ENCODE measurements at places on chromosomes 6 and 20.

DNA sequence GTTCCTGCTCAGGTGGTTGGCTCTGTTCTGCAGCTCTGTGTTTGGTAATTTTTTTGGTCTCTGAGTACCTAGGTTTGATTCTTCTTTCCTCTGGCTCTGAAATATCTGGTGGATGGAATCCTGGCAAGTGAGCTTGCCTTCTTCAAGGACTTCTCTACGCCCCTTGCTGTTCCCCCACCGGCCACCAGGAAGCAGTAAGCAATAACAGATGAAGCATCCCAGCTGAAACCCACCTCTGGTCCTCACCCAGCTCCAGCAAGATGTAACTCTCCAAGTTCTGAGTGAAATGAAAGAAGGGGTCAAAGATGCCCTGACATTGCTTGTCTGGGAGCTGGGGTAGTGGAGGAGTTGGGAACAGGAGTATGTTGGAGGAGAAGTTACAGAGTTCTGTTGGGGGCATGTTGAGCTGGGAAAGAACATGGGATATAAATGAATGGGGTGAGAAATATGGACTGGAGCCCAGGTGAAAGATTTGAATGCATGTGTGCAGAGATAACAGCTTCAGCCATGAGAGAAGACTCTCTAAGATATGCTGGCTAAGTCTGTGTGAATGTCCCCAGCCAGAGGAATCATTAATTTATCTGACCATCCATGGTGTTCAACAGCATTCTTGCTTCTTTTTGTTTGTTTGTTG is 51.3 kb upstream of the GLP1R start:
- DNase-seq, result peak; percentile 37

DNA sequence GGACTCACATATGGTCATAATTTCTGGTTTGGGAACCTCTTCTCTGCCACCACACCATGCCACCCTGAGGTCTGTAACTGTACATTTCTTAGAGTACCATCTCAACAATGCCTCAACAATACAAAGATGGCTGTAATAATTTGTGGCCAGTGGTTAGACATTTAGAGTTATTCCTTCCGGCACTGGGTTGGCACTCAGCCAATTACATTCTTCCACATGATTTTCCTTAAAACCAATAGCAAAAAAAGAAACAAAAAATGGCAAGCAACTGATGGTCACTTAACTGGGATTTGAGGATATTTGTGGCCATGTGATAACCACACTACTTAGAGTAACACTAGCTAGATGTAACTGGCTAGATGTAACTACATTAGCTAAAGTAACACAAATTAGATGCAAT is 79.9 kb downstream of the SEL1L2 start:
- no peak for DNase-seq

DNA sequence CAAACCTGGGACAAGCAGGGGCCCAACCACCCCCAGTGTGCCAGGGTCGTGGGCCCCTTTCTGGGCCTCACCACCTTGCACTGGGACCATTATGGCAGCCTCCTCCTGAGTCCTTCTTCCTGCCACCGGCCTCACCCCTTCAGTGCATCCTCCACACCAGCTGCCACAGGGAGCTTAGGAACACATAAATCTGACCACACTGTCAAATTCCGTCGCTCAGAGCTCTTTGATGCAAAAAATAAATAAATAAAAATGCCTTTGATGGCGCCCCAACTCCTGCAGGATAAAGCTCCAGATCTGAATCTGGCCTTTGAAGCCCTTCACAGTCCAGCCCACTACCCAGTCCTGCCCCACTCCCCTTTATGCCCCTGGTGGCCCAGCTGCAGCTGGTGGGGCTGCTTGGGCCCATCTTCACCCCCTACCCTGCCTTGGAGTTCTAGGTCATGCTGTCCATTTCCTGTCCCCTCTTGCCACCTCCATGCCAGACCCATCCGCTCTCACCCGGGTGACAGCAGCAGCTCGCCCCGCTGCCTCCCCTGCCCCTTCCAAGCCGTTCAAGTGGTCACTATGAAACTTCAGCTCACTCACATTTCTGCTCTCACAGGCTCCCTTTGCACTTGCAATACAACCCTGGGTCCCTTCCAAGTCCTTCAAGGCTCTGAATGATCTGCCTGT is 16.0 kb downstream of the MYH7B start:
- DNase-seq, result no peak

DNA sequence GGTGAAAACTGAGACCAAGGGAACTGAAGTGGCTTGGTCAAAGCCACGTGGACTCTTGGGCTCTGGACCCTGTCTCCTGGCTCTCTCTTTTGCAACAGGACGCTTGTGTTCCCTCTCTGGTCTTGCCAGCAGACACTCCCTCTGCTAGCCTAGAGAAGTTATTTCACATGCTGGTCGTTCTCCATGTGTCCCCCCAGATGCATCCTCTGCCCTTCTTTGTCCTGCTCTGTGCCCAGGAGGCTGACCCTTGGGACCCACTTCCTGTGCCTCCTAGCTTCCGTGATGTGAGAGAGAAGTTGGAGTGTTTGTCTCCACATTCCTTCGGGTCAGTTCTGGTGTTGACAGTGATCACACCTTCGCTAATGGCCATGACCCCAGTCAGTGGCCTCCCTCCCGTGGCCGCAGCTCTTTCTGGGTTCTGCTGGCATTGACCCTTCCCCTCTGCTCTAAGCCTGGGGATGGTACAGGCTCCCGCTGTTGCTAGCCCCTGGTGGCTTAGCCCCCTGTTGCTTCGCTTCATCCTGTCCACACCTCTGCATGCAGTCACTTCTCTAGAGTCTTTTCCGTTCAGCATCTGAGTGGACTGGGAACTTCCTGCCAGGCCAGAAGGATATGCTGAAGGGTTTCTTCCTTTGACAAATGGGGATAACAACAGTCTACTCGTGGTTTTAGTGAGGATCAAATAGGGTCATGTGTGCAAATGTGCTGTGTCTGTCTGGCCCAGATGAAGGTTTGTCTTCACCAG is 70.1 kb upstream of the BMP2 start:
- DNase-seq, result no peak

- no peak for DNase-seq
These were observed 49.9 kb downstream of the MAN1A1 start for GRCh38 chr6:119299694-119300093.

DNA sequence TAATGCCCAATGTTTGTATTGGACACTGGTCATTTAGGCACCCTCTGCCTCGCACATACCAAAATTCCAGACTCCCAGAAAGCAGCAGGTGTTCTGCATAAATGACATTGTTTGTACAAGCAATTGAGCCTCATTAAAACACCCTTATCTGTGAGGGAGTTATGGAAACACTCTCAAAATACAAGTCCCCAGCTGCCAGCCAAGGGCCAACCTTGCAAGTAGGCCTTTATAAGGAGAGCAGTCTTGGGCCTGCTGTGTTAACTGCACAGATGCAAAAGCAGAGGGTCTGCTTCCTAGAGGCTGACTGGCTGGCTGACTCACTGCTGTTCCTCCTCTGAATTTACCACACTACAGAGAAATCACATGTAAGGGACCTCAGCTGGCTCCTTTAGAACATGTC is 150.4 kb upstream of the HMGN3 start:
- peak; percentile 51 for DNase-seq

GRCh38 chr6:26436018-26436417 is 4.3 kb upstream of the BTN3A3 start:
- no peak for DNase-seq

DNA sequence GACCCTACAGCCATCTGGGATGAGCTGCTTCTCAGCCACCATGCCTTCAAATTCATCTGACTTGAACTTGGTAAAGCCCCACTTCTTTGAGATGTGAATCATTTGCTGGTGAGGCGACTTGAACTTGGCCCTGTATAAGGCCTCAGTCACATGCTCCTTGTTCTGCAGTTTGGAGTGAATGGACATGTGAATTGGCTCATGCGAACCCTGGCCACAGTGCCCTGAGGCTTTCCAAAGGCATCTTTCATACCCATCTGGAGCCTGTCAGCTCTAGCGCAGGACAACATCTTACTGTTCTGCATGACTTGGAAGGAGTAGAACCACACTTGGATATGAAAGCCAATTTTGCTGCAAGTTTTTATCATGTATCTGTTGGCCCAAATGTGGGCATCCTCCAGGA is 244.0 kb upstream of the FAM83B start:
- no peak for DNase-seq

- no peak for DNase-seq
These were observed 94.8 kb upstream of the CNKSR3 start for GRCh38 chr6:154605178-154605881.

GRCh38 chr6:87182940-87183339 is 27.6 kb downstream of the ZNF292 start:
- no peak for DNase-seq

DNA sequence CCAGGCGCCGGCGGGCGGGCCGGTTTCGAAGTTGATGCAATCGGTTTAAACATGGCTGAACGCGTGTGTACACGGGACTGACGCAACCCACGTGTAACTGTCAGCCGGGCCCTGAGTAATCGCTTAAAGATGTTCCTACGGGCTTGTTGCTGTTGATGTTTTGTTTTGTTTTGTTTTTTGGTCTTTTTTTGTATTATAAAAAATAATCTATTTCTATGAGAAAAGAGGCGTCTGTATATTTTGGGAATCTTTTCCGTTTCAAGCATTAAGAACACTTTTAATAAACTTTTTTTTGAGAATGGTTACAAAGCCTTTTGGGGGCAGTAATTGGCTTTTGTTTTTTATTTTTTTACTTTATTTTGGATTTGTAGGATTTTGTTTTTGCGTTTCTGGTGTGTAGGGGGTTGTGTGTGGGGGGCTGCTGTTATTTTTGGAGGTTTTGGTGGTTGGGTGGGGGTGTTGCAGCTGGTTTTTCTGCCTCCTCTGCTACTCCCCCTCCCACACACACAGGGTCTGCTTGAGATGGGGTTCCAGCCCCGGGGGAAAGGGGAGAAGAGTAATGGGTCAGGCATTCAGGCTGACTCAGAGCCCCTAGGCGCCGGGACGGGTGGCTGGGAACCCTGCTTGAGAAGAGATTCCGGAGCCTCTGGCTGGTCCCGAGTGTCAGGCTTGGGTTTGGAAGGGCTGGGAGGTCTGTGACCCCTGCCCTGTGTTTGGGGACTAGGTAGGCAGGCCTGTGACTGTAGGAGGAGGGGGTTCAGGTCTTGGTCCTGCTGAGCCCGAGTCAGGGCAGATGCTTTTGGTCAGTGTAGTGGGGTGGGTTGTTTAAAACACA is 2.0 kb downstream of the CEBPB start:
- DNase-seq, result peak; percentile 94

- DNase-seq, result no peak
These were observed 30.0 kb upstream of the QKI start for GRCh38 chr6:163384510-163384909.

- DNase-seq, result no peak
These were observed 87.0 kb downstream of the BCAS1 start for GRCh38 chr20:53983401-53983800.

GRCh38 chr20:32566379-32567374 is 18.5 kb downstream of the NOL4L start:
- no peak for DNase-seq

GRCh38 chr20:53487461-53488200 is 106.0 kb downstream of the ZNF217 start:
- no peak for DNase-seq

GRCh38 chr6:52815167-52816092 is 11.8 kb upstream of the GSTA1 start:
- DNase-seq, result peak; percentile 57

DNA sequence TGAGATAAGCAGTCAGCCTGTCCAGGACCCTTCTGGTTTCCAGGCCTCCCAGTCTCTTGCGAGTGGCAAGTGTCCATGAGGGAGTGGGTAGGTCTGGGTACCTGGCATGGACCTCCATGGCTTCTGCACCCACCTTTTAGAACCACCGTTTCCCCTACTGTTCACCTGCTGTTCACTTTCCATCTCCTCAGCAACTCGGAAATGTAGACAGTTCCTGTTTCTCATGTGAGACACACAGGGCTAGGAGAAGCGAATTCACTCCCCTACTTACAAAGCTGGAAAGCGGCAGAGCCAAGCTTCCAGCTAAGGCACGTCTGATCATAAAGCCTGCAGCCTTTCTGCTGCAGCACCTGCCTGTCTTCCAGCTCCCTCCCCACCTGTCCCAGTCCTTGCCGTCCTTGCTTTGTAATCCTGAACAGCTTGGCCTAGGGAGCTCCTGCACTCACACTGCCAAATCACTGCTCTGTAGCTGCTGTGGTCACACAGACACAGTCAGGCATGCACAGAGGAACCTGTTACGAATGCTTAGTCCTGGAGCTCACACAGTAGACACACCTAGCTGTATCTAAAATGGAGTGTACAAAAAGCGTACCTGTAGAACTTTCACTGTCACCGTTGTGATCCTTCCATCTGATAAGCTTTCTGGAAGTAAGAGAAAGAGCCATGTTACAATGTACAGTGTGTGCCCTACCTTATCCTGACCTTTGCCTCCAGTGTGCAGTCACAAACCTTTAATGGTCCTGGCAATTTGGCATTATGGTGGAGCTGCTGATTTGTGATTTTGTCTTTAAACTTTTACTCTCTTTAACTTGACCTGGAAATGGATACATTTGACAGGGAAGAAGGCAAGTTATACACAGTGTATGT is 294.1 kb downstream of the NRN1 start:
- no peak for DNase-seq

DNA sequence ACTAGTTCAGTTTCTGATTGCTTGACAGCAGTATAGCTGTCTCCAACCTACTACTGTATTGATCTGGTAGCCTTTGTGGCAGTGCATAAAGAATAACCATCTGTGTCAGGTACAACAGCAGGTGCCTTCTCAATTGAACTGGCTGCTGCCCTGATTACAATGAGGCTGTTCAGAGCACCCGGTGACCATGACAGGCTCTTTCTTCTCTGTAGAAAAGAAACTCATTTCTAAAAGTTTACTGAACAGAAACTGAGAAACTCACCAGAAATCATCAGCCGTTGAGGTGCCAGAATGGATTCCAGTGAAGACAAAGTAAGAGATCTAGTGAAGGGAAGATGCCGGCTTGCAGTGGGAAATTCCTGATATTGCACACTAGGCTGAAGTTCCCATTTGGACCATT is 954.4 kb downstream of the PHF3 start:
- no peak for DNase-seq

- DNase-seq, result no peak
These were observed 134.4 kb upstream of the TOP1 start for GRCh38 chr20:40894237-40894630.

DNA sequence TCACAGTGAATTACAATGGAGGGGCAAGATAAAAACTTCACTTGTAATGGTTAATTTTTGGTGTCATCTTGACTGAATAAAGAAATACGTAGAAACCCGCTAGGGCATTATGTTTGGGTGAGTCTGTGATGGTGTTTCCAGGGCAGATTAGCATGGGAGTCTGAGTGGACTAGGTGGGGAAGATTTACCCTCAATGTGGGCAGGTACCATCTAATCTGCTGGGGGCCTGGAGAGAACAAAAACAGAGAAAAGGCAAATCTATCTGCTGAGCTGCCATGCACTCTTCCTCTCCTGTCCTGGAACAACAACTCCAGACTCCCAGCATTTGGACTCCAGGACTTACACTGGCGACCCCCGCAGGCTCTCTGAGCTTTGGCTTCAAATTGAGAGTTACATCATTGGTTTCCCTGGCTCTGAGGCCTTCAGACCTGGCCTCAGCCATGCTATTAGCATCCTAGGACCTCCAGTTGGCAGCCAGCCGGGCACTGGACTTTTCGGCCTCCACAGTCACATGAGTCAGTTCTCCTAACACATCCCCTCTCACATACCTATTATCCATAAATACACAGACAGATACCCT is 19.7 kb downstream of the NINL start:
- DNase-seq, result no peak

GRCh38 chr20:43191946-43192863 is 2.5 kb upstream of the PTPRT start:
- DNase-seq, result no peak

All from cardiac fibroblast (primary cell).